ENCODE measurements at places on chromosomes 11 and 22. TPM values are rescaled to one million over a fixed set of nuclear protein-coding genes. Genes with fewer than 3 reads are reported as not detected.

OR2AG1 gene
- total RNA-seq, result not detected

ME3 gene
- 0.53 TPM for total RNA-seq

FAM111A gene
- total RNA-seq, result 15.7 TPM

MEN1 gene
- 35.7 TPM for total RNA-seq

TCN2 gene
- total RNA-seq, result 4.1 TPM

C11orf16 gene
- not detected for total RNA-seq

IPO7 gene
- total RNA-seq, result 122 TPM
